Posterior cingulate gyrus (tissue), 11 donors: ENCODE measurements at places on chromosomes 16 and 17.

GRCh38 chr17:17978481-17979424 is 6.1 kb downstream of the DRC3 start:
- no peak for DNase-seq

DNA sequence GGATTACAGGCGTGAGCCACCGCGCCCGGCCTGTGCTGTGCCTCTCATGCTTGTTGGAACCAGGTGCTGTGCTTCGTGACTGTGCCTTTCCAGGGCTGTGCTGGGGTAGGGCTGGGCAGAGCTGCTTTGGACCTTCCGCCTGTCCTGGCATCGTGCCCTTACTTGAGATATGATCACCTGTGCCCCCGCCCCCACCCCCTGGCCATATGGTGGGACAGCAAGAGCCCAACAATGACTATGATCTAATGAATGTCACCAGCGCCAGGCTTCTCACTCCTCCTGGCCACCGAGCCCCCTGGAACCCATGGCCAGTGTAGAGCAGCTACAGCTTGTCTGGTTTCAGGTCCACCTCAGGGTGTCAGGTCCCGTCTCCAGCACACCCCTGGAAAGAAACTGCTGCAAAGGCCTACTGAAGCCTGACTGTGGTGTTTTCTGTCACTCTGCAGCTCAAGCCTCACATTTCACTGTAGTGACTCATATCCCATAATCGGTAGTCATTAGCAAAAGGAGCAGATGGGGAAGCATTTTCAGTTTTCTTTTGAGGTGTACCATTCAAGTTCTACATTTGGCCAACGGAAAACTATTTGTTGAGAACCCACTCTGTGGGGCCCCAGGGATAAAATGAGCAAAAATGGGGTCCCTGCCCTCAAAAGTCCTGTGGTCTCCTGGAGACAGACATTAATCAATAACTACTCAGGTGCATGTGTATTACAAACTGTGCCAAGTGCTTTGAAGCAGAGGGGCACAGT is 22.1 kb downstream of the FCSK start:
- DNase-seq: peak; percentile 48

- DNase-seq: peak; percentile 51
Observed at GRCh38 chr17:76014100-76014924, 12.8 kb downstream of the EVPL start.

- no peak for DNase-seq
Observed at GRCh38 chr16:67112591-67113399, 3.1 kb downstream of the PHAF1 start.

DNA sequence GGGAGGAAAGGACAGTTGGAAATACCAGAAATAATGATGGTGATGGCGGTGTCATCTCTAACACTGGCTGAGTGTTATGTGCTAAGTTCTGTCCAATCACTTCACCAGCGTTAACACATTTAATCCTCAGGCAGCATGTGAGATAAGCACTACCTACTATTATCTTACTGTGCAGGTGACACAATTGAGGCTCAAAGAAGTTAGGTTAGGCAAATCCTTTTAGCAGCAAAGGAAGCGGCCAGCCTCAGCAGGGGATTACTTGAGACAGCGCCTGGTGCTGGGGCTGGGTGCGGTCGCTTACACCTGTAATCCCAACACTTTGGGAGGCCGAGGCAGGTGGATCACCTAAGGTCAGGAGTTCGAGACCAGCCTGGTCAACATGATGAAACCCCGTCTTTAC is 18.7 kb upstream of the DHX8 start:
- DNase-seq: no peak

- no peak for DNase-seq
Observed at GRCh38 chr16:14334366-14335080, 263.4 kb downstream of the MRTFB start.

DNA sequence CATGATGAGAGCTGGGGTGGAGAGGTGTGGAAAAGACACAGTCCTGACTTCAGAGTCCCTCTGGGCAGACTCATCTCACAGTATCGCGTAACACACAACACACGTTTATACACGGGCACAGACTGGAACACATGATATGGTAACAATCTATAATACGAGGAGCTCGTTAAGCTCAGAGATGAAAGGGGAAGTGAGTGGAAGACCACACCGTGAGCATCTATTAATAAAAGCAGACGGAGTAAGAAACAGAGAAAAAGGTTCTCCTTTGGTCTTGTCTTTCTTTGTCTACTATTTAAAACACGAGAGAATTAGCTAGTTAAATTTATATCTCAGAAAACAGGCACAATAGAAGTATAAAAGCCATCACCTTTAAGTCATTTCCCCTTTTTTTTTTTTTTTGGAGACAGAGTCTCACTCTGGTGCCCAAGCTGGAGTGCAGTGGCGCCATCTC is 13.5 kb downstream of the ANKRD11 start:
- DNase-seq: no peak

DNA sequence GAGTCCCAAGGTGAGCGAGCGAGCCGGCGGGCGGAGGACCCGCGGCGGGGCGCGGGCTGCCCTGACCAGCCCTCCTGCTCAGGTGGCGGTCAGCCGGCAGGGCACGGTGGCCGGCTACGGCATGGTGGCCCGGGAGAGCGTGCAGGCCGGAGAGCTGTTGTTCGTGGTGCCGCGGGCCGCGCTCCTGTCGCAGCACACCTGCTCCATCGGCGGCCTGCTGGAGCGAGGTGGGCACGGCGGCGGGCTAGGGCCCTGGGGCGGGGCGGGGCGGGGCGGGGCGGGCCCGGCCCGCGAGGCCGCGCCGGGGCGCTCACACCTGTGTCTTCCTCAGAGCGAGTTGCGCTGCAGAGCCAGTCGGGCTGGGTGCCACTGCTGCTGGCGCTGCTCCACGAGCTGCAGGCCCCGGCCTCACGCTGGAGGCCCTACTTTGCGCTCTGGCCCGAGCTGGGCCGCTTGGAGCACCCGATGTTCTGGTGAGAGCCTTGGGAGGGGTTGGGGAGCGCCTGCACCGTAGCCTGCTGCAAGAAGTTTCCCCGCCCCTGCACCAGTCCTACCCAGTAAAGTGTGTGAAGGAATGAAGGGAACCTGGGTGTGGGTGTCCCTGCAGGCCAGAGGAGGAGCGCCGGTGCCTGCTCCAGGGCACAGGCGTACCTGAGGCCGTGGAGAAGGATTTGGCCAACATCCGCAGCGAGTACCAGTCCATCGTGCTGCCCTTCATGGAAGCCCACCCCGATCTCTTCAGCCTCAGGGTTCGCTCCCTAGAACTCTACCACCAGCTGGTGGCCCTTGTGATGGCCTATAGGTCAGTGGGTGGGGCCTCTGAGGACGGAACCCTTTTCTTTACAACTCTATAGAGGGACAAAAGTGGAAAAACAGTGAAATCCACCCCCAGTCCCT is 802 bp downstream of the SETD6 start:
- DNase-seq: peak; percentile 78

GRCh38 chr16:89974870-89975269 is 26.3 kb downstream of the DEF8 start:
- DNase-seq: no peak

DNA sequence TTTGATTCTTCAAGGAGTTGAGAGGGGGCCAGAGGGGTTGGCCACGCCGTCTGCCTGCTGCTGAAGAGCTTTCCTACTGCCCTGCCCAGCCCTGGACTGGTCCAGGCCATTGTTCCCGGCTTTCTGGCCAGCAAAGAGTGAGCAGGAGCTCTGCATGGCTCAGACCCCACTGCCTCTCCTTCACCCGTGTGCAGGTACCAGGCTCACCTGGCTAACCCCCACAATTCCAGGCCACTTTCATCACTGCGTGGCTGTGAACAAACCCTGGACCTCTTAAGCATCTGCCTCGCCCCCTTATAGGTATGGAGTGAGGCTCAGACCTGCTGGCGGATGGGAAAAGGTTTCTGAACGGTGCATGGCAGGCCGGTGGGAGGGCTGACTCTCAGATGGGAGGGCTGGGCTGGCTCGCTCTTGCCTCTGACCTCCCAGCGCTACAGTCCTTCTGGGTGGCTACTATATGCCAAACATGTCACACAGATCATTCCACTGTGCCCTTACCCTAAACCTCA is 8.9 kb downstream of the ZNF319 start:
- DNase-seq: no peak

DNA sequence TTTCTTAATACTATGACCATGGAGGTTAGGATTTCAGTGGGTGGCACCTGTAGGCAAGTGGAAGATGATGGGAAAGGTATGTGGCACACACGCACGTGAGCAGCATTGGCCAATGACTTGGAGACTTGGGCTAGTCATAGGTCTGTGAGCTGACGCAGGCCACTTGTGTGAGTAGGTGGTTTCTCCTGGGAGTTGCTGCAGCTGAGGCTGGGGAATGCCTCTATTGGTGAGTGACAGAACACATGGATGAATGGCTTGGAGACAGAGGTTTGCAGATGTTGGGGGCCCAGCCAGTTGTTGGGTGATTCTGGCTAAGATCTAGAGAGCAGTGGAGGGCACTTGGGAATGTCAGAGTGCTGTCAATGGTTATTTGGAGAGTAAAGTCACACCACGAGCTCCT is 64.1 kb downstream of the MARF1 start:
- DNase-seq: no peak

GRCh38 chr17:64148699-64149098 is 18.8 kb upstream of the ERN1 start:
- peak; percentile 41 for DNase-seq

DNA sequence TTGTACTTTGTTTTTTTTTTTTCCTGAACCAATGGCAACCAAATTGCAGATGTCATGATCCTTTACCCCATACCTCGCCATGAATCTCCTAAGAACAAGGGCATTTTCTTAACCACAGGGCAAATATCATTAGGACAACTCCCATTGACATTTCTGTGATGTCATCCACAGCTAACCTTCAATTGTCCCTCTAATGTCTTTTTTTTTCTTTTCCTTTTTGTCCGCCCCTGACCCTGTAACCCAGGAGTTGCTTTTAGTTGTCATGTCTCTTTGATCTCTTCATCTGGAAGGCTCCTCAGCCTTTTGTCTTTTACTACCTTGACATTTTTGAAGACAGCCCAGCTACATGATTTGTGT is 410 bp upstream of the NAGPA start:
- DNase-seq: no peak

DNA sequence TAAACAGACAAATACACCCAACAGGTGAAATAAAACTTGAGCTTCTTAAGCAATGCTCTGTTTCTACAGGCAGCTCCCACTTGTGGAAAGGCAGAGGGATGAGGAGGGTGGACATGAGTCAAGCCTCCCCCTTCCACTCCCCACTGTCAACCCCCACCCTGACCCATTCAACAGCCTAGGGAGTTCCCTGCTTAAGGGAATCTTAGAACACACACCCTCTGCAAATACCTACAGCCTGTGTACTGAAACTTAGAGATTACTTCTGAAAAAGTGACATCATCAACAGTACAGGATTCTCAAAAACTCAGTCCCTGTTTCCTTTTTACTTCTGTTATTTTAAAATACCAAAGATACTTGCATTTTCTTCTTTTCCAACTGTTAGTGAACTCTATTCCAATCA is 345.4 kb downstream of the SOX9 start:
- no peak for DNase-seq
